ENCODE measurements at places on chromosomes 4 and X.

DNA sequence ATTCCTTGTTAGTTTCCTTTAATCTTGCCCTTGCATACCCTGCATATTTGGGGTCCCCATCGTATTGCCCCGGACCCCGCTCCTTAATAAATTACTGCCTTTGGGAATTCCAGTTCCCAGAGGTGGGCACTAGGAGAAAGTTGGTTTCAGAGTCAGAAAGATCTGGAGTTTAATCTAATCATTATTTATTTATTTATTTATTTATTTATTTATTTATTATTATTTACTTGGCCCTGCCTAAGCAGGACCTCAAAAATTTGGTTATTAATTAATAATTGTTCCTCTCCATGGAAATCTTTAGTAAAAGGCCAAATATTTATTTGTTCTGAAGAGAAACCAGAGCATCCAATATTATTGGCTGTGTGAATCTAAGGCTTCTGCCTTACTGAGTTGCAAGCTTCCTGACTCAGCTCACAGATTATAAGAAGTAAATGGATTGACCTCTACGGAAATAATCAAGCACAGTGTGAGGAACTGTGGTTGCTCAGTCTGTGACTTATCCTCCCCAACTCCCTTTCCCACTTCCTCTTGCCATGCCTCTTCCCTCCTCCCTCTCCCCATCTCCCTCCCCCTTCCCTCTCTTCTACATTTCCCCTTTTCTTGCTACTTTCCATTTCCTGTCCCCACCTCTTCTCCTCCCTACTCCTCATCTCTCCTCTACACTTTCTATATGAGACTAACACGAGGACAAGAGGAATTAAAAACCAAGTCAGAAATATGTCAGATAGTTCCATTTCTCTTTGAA lies 61.5 kb upstream of the AP1S2 start:
- no peak for DNase-seq

DNA sequence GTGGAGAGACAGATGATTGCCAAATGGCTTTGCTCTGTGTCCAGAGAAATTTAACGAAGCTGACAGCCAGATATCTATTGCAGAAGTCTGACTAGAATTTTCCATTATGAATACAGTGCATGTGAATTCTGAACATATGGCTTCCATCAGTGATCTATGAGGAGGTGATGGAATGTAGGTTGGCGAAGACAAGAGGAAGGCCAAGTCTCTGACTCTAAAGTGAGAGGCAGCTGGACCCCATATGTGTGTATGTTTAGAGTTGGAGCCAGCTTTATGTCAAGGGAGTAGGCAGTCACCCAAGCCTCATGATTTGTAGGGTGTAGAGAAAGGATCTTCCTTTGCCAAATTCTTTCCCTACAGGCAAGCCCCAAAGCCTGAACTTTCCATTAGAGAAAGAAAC lies 76.2 kb upstream of the TEX13D start:
- no peak for DNase-seq

GRCh38 chr4:9969526-9970398 lies 51.5 kb downstream of the SLC2A9 start:
- DNase-seq, result no peak

- DNase-seq, result no peak
These were observed 13.2 kb downstream of the SMPX start for GRCh38 chrX:21744721-21745120.

DNA sequence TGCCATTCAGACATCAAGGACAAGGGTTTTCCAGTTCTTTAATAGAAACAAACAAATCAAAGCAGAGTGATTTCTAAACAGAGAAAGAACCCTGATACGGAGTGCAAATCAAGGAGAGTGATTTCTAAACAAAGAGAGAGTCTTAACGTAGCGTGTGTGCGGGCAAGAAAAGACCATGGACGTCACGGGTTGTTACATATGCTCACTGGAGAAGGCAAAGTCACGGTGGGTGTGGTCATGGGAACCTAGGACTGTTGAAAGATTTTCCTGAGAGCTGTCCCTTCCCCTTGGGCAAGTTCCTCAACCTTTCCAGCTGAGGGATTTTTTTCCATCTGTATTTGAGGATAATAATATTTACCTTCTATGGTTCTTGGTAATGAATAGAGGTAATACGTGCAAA lies 95.0 kb upstream of the SLC34A2 start:
- DNase-seq, result no peak

GRCh38 chr4:152257601-152258066 lies 278.3 kb downstream of the FBXW7 start:
- DNase-seq, result no peak

GRCh38 chrX:122418758-122419157 lies 765.3 kb upstream of the GRIA3 start:
- no peak for DNase-seq

DNA sequence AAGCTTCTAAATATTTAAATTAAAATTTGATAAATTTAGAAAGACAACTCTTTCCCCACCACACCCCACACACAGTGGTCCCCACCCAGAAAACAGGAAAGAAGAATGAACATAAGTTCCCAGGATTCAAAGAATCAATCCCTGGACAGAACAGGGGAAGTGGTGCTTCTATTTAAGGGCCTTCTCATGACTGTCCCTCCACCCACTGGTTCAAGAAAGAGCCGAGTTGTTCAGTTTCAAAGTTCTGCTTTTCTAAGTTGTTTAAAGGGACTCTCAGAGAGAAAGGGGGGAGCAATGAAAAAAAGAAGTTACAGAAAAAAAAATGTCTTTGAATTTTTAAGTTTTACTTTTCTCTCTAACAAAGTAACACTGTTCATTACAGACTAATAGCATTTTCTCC lies 195.8 kb downstream of the PDGFC start:
- no peak for DNase-seq

DNA sequence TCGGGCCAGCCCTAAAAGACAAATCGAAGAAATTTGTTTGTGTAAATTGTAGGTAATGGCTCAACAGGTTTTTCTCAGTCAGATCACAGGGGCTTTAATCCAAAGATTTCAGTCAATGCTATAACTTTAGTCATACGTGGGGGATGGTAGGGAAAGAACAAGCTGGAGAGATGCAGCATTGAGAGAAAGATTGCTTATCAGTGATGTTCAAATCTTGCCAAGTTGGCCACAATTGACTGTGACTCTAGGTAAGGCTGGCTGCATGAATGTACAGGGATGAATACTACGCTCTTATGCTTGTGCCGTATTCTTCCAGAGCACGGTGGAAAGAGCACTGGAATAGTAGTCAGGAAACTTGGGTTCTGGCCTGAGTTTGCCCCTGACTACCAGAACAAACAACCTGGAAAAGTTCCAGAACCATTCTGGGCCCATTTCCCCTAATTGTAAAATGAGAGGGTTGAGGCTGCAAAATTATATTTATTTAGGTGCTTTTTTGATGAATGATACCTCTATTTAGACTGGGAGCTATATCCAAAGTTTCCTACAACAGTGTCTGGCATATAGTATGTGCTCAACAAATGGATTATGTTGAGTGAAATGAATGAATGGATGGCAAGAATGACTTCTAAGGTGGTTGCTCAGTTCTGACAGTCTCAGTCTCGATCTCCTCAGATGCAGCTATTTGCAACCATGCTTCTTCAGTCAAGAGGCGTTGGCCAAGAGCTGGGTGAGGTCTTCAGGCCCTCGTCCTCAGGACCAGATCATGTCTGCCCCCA lies 44.4 kb downstream of the TSC22D3 start:
- DNase-seq, result no peak

DNA sequence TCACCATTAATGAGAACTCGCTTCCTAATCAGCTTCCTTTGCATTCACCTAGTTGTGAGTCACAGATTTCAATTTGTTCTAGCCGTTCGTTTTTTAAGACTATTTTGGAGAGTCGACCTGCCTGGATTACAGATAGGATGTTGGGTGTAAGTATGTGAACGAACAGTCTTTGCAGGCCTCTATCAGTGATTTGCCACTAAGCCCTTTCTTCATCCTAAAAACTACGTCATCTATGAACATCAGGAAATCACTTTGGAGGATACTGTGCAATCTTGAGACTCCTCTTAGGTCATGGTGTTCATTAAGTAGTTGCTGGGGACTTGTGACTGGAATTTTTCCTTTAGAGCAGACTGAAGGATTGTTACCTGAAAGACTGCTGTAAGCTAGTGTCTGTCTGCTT lies 1.1 kb downstream of the POLA1 start:
- no peak for DNase-seq

- DNase-seq, result no peak
These were observed 13.9 kb downstream of the SCARB2 start for GRCh38 chr4:76199664-76200211.

GRCh38 chr4:71288875-71289274 lies 49.9 kb upstream of the SLC4A4 start:
- DNase-seq, result no peak

DNA sequence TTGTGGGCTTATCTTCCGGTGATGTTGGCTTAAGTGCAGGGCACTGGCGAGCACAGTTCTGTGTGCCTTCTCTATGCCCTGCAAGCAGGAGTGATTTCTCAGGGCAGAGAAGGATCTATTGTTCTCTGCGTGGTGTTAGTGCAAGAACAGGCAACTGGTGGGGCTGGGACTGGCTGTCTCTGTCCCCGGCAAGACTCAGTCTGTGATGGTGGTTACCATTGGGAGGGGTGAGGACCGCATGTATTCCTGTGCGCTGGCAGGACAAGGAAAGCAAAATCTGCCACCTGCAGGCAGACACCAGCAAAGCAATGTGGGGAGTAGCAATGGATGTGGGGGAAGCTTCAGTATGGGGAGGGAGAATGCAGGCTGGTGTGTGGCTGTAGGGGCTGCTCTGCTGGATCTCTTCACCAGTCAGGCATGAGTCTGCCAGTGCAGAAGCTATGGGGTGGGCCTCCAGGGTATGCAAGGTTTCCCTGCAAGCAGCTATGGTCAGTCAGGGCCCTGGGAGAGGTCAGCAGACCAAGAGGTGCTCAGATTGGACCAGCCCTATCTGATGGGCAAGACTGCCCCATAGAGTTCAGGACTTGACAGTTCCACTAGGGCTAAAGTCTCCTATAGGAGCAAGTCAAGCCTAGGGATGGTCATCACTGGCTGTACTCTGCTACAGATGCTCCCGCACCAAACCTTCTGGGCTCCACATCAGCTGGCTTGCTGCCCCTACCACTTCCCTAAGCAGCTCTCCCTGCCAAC lies 16.8 kb downstream of the PF4 start:
- DNase-seq, result no peak

DNA sequence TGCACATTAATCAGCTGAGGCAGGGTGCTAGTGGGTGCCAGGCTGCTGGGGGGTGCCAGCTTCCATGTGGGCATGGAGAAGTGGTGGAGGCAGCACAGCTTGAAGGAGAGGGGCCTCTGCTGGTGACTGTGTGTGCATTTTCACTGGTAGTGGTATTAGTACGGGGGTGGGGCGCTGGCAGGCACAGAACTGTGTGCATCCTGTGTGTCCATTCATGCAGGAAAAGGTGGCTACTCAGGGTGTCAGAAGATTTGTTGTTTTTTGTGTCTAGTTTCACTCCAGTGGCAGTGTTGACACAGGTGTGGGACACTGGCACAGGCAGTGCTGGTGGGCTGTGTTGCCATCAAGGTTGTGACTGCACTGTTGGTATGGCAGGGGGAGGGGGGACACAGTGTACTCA lies 1303.6 kb downstream of the FAM133A start:
- no peak for DNase-seq

DNA sequence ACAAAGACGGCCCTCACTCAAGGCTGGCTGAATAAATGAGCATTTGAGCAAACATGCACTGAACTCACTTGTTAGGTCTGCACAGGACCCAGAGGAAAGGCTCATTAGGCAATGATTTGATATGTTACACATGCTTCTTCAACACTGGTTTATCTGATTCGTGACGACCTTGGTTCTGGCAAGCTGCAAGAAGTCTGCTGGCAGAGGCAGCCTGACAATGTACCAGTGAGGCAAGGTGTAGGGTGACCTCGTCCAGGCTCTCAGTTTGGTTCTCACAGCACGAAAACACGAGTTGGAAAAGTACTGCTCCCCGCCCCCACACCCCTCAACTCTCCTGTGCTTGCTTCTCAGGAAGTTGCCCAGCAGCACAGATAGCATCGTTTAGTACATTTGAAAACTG lies 63.1 kb upstream of the CITED1 start:
- no peak for DNase-seq

DNA sequence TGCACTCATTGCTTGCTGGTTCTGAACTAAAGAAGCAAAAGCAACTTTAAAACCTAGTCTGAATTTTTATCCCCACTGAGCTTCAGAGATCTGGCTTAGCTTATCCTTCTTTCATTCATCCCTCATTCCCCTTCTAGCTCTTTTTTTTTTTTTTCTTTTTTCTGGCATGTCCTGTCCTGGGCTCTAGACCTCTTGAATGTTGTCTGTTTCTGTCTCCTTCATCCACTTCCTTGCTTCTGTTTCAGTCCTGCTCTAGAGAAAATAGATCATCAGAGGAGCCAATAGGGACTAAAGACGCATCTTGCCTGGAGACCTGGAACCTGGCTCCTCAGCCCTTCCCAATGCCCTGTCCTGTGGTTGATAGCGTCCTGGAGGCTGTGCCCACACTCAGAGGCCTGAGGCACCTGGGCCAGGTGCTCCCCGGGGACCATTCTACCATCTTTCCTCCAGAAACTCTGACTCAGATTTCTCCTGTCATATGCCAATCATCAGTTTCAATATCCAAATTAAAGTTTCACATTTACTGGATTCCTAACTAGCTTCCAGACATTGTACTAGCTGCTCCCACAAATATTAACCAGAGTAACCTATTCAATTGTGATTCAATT lies 115.7 kb upstream of the GATB start:
- DNase-seq, result no peak

GRCh38 chrX:153032397-153033118 lies 23.7 kb upstream of the PNMA3 start:
- peak; percentile 41 for DNase-seq

GRCh38 chr4:93855926-93856325 lies 27.4 kb downstream of the ATOH1 start:
- no peak for DNase-seq

- DNase-seq, result no peak
These were observed 96.8 kb upstream of the GRIA3 start for GRCh38 chrX:123087326-123087725.

GRCh38 chrX:74080165-74080564 lies 223.8 kb upstream of the ZCCHC13 start:
- DNase-seq, result no peak

Measured in activated T-helper 1 cell treated with Interleukin-2 at 50 U/mL for 16 hours (primary cell).